ENCODE measurements at places on chromosomes 5 and 9.

DNA sequence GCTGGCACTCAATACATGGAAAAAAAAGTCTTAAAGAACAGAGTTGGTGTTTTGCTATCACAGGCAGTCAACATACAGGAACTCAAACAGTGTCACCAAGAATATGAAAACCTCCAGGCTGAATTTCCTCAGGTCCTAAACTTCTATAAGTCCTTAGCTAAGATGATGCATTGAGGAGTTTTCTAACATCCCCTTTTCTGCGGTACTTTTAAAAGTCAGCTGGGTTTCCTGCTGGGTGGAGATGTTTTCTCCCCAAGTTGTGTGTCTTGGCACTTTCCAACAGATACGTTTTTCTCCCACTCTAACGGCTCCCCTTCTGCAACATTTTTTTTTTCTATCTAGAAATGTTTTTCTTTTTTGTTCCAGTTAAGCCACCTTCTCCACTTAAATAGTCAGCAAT lies 244.8 kb upstream of the HAPLN1 start:
- DNase-seq = no peak

- DNase-seq = no peak
These were observed 83.6 kb downstream of the ARHGEF28 start for GRCh38 chr5:73709536-73710129.

DNA sequence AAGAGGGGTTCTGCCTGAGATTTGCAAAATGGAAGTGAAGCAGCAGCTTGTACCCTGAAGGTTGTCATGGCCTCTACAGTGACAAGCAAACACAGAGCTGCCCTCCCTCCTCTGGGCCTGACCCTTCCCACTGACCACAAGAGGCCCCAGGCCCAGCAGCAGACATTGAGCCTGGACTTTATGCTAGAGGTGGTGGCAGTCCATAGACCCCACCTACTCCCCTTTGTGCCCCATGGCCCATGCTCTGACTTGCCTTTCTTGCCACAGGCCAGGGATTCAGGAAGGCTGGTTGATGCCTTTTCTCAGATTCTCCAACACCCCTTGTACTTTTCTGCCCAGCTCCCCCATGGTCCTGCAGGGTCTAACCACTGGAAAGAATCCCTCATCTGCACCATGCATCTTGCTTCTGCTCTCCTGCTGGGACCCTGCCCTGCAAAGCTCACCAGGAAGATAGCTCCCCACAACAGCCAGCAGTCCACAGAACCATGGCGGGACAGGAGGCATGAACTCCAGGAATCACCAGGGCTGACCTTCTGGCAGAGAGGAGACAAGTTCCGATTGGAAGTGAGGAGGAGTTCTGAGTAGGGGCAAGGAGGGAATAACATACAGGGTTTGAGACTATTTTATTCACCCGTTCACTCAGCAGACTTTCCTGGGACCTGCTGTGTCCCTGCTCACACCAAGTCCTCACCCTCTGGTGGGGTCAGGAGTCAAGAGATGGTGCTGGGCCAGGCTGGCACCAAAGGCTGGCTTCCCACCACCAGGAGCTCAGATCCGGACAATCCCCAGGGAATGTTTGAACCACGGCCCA lies 263.8 kb downstream of the SYK start:
- no peak for DNase-seq

- no peak for DNase-seq
These were observed 8.2 kb downstream of the SOWAHA start for GRCh38 chr5:132821350-132821749.
